ENCODE measurements at places on chromosomes 3 and 15. TPM values are rescaled to one million over a fixed set of nuclear protein-coding genes. Genes with fewer than 3 reads are reported as not detected.

Gene MUSTN1
- not detected for total RNA-seq

Gene CHRNA5
- 6.4 TPM for total RNA-seq

Gene WDR93
- total RNA-seq, result not detected

Gene RPL39L
- 7.5 TPM for total RNA-seq

Gene STX19
- not detected for total RNA-seq

Gene CLASP2
- total RNA-seq, result 67.0 TPM

Gene SCN11A
- 0.05 TPM for total RNA-seq

- no peaks in the 10 kb centered on the region for H3K4me1 ChIP-seq
- no peaks in the 10 kb centered on the region for H3K36me3 ChIP-seq
- peaks cover 3% of the 10 kb centered on the region for H3K27me3 ChIP-seq
- no peak for DNase-seq
These were observed 272.2 kb upstream of the NR2E3 start for GRCh38 chr15:71538181-71538580.

DNA sequence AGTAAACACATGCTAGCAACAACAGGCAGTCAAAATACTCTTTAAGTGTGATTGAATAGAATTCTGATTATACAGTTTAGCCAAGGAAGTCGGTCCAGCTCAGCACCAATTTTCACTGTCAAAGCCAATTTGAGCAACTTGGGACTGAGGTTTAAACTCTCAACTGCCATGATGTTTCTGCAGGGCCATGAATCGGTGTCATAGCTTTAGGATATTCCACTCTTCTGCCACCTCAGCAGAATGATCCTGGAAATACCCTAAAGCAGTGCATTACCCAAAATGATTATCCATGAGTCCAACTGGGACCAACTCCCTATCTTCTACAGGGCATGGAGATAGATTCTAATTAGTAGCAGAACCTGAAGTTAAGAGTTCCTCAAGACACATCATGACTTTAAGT is 262.4 kb downstream of the RORA start:
- H3K36me3 ChIP-seq, result no peaks in the 10 kb centered on the region
- no peak overlapping the region for H3K27ac ChIP-seq
- H3K4me1 ChIP-seq, result no peaks in the 10 kb centered on the region
- no peak overlapping the region for H3K4me3 ChIP-seq
- DNase-seq, result no peak

- H3K27ac ChIP-seq, result peak overlapping the region; percentile 70
- no peak for DNase-seq
- peaks cover 5% of the 10 kb centered on the region for H3K36me3 ChIP-seq
- peaks cover 73% of the 10 kb centered on the region for H3K4me1 ChIP-seq
- peak overlapping the region; percentile 12 for H3K4me3 ChIP-seq
These were observed 306.8 kb upstream of the STT3B start for GRCh38 chr3:31225923-31226322.

DNA sequence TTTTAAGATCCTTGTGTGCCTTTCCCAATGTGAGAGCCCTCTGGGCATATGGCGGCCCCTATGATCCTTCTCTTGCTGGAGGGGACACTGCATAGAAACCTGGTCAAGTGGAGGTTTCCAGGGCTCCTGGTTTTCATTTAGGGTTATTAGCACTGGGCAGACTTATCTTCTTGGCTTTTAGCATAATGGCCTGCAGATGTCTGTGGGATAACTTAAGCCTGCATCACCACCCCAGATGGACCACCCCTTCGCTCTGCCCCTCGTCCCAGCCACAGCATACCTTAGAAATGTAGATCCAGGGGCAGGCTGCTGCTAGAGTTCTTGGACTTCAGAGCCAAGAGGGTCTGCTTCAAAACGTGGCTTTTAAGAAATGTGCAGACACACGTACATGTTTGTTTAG is 340.3 kb upstream of the CTDSPL start:
- H3K4me1 ChIP-seq, result peaks cover 5% of the 10 kb centered on the region
- peaks cover 7% of the 10 kb centered on the region for H3K27me3 ChIP-seq
- DNase-seq, result no peak
- no peak overlapping the region for H3K27ac ChIP-seq
- no peaks in the 10 kb centered on the region for H3K36me3 ChIP-seq

DNA sequence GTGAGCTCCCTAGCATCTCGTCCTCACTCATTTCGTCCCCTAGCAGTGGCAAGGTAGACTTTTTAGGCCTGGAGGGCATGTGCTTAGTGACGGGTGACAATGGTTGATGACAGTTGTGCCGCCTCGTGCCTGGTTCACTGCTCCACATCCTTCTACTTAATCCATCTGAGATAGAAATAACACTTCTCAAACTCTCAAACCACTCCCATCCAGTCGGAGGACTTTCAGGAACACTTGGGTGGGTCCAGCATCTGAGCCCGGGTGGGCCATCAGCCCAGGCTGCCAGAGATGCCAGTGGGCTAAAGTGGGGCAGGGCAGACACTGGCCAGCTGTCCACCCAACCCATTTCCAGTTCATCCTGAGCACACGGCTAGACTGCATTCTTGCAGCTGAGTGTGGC is 79.7 kb upstream of the SMAD3 start:
- peaks cover 24% of the 10 kb centered on the region for H3K27me3 ChIP-seq
- H3K4me1 ChIP-seq, result no peaks in the 10 kb centered on the region
- DNase-seq, result no peak
- H3K36me3 ChIP-seq, result no peaks in the 10 kb centered on the region

GRCh38 chr15:89368566-89369223 is 34.1 kb upstream of the POLG start:
- no peak overlapping the region for H3K4me3 ChIP-seq
- peak overlapping the region; percentile 52 for H3K27ac ChIP-seq
- H3K27me3 ChIP-seq, result peaks cover 80% of the 10 kb centered on the region
- no peaks in the 10 kb centered on the region for H3K36me3 ChIP-seq
- H3K4me1 ChIP-seq, result no peaks in the 10 kb centered on the region
- DNase-seq, result no peak

DNA sequence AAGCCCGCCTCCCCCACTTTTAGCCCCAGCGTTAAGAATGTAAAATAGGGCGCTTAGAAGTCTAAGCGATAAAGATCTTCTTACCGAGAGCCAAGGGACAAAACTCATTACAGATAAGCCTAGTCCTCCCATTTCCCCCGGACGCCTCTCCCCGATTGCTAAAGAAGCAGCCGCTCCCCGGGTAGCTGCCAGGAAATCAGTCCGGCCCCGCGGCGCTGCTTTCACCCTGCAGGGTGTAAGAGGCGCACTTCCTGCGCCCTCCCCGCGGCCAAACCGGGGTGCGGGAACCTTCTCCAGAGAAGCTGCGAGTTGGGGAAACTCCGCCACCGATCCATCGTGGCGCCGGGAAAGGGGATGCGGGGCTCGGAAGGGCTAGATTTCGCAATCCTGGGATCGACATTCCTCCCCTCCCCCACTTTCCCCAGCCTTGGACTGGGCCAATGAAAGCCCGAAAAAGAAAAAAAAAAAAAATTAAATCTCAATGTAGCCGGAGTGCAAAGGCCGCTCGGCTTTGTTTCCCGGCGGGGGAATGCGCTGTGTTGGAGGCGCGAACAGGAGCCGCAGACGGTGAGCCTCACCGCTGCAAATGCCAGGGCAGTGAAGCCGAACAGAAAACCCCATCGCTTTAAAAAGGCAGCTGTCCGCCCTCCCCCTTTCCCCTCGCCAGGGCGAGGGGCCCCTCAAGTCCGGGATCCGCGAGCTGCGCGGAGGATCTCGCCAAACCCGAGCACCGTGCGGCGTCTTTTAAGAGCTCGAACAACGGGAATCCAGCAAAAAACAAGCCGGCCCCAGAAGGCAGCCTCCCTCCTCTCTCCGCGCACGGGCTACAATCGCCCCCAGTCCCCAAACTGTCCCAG is 626 bp upstream of the PTPRG start:
- H3K4me1 ChIP-seq, result peaks cover 12% of the 10 kb centered on the region
- H3K36me3 ChIP-seq, result peaks cover 3% of the 10 kb centered on the region
- DNase-seq, result peak; percentile 50
- H3K27me3 ChIP-seq, result peaks cover 49% of the 10 kb centered on the region

DNA sequence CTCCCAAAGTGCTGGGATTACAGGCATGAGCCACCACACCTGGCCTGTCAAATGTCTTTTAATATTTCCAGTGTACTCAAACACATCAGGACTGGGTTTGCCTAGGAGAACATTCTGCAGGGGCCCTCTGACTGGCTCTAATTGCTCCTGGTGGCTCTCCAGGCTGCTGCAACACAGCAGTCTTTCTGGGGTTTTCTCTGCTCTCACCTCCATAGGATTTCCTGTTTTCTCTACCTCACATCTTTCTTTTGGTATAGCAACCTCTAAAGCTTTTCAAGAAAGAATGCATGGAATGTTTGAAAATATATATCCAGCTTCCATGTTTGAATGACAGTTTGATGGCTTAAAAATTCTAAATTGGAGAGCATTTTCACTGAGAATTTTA is 83.3 kb upstream of the IGSF10 start:
- no peaks in the 10 kb centered on the region for H3K36me3 ChIP-seq
- no peak for DNase-seq
- peaks cover 1% of the 10 kb centered on the region for H3K27me3 ChIP-seq
- H3K4me3 ChIP-seq, result no peak overlapping the region

- H3K4me1 ChIP-seq, result no peaks in the 10 kb centered on the region
- H3K36me3 ChIP-seq, result no peaks in the 10 kb centered on the region
- H3K27me3 ChIP-seq, result peaks cover 13% of the 10 kb centered on the region
- no peak overlapping the region for H3K4me3 ChIP-seq
These were observed 3.2 kb upstream of the PGPEP1L start for GRCh38 chr15:99010768-99011167.

All from activated T-helper 1 cell treated with anti-CD3 and anti-CD28 coated beads, Interleukin-12 subunit alpha, Interleukin-12 subunit beta, Interleukin-2, Interleukin-4 antibody, amounts not matched to agents 30 ng/mL and 10 ng/mL and 1 ng/mL, durations not matched to agents 14 hours and 24 hours and 36 hours (primary cell).